ENCODE measurements at places on chromosomes 12 and 14. TPM values are rescaled to one million over a fixed set of nuclear protein-coding genes. Genes with fewer than 3 reads are reported as not detected.

DNA sequence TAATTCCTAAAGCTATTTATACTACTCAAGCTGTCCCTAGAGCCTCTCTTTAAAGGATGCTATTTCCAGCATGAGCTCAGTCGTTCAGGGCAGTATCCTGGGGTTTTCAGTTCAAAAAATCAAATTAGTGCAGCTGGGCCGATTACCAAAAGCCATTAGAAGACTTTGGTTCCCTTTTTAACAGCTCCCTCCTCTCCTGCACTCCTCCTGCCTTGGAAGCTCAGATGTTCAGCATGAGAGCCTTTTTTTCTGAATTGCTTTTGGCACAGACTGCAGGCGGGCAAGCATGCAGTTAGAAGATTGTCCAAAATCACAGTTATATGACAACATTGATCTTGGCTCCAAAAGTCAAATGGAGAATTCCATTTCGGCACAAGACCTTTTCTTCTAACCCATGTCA, 179.6 kb downstream of the SLC35F4 start:
- H3K36me3 ChIP-seq, result no peaks in the 10 kb centered on the region
- no peak overlapping the region for H3K27ac ChIP-seq
- no peaks in the 10 kb centered on the region for H3K27me3 ChIP-seq
- DNase-seq, result no peak
- no peaks in the 10 kb centered on the region for H3K4me1 ChIP-seq

- H3K4me1 ChIP-seq, result peaks cover 17% of the 10 kb centered on the region
- peak overlapping the region; percentile 96 for H3K27ac ChIP-seq
- peak; percentile 83 for DNase-seq
Measured at GRCh38 chr12:57086493-57087009, 2.4 kb upstream of the NAB2 start.

GRCh38 chr14:87811246-87811645, 181.7 kb downstream of the GALC start:
- H3K27ac ChIP-seq, result no peak overlapping the region
- no peak for DNase-seq
- no peak overlapping the region for H3K4me3 ChIP-seq
- H3K4me1 ChIP-seq, result no peaks in the 10 kb centered on the region
- no peaks in the 10 kb centered on the region for H3K27me3 ChIP-seq

GRCh38 chr14:71478542-71478941, 453.7 kb upstream of the RGS6 start:
- H3K36me3 ChIP-seq, result no peaks in the 10 kb centered on the region
- DNase-seq, result no peak
- H3K27me3 ChIP-seq, result no peaks in the 10 kb centered on the region
- H3K4me1 ChIP-seq, result no peaks in the 10 kb centered on the region

- no peak overlapping the region for H3K4me3 ChIP-seq
- H3K27me3 ChIP-seq, result no peaks in the 10 kb centered on the region
Measured at GRCh38 chr14:87351007-87351406, 642.0 kb downstream of the GALC start.

- H3K27ac ChIP-seq, result no peak overlapping the region
- H3K27me3 ChIP-seq, result no peaks in the 10 kb centered on the region
- no peak for DNase-seq
- H3K36me3 ChIP-seq, result no peaks in the 10 kb centered on the region
- no peaks in the 10 kb centered on the region for H3K4me1 ChIP-seq
- H3K4me3 ChIP-seq, result no peak overlapping the region
Measured at GRCh38 chr12:122615780-122616179, 87.4 kb downstream of the HCAR2 start.

DNA sequence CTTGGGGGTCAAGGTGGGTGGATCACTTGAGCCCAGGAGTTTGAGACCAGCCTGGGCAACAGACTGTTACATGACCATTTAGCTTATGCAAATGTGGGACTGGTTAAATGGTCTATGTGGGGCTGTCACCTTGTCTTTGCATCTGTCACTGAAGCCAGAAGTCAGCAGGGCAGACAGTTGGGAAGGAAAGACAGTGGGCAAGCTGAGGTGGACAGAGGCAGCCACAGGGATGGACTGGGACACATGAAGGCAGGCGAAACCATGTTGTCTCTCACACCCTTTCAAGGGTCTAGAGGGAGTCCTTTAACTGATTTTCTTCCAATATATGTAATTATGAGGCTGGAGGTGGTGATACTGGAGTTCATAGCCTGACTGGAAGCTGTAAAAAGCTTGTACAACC, 426.4 kb downstream of the TMEM121 start:
- no peaks in the 10 kb centered on the region for H3K36me3 ChIP-seq
- no peaks in the 10 kb centered on the region for H3K27me3 ChIP-seq
- DNase-seq, result no peak
- H3K4me1 ChIP-seq, result no peaks in the 10 kb centered on the region
- no peak overlapping the region for H3K27ac ChIP-seq

DNA sequence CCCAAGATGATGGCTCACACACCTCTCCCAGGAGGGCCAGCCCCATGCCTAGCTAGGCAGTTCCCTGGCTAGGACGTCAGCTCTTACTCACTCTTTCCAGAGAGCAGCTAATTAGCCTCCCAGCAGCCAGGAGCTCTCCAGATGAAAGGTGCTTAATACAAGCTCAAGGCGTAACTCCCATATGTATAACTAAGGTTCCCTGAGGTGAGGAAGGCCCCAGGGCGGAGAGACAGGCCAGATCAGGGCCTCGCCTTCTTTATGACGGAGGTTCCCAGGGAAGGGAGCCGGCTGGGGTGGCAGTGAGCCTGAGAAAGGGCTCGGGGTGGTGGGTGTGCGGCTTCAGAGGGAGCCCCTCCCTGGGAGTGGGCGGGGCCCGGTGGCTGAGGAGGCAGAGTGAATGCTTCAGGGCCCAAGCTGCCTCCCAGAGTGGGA, 26.4 kb upstream of the ZFP36L1 start:
- DNase-seq, result peak; percentile 75
- peak overlapping the region; percentile 99 for H3K27ac ChIP-seq
- no peaks in the 10 kb centered on the region for H3K36me3 ChIP-seq
- peaks cover 14% of the 10 kb centered on the region for H3K4me1 ChIP-seq

- H3K27me3 ChIP-seq, result no peaks in the 10 kb centered on the region
- DNase-seq, result no peak
- H3K4me1 ChIP-seq, result no peaks in the 10 kb centered on the region
- H3K4me3 ChIP-seq, result no peak overlapping the region
- H3K36me3 ChIP-seq, result no peaks in the 10 kb centered on the region
Measured at GRCh38 chr12:125436686-125437085, 371.5 kb downstream of the AACS start.

GRCh38 chr14:74519316-74520074, 25.9 kb downstream of the ISCA2 start:
- no peak overlapping the region for H3K4me3 ChIP-seq
- no peaks in the 10 kb centered on the region for H3K36me3 ChIP-seq
- H3K4me1 ChIP-seq, result no peaks in the 10 kb centered on the region
- H3K27me3 ChIP-seq, result no peaks in the 10 kb centered on the region
- H3K27ac ChIP-seq, result no peak overlapping the region

TSHR gene
- not detected for total RNA-seq

DNA sequence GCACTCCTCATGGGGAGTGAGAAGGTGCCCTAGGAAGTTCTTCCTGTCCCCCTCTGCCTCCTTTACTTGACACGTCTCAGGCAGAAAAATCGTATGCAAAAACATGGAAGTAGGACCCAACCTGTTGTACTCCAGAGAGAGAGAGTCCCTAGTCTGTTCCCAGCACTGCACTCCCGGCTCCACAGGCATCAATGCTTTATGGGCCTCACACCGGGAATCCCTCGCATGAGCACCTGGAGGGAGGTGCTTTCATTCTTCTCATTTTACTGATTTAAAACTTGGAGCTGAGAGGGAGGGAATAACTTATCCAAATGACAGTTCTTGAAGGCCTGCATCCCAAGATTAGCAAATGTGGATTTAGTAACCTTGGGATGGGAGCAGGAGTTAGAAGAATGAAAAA, 1101.4 kb downstream of the BCL11B start:
- H3K4me3 ChIP-seq, result no peak overlapping the region
- no peaks in the 10 kb centered on the region for H3K4me1 ChIP-seq
- H3K27me3 ChIP-seq, result no peaks in the 10 kb centered on the region
- H3K36me3 ChIP-seq, result no peaks in the 10 kb centered on the region
- no peak for DNase-seq

- H3K27ac ChIP-seq, result no peak overlapping the region
- no peaks in the 10 kb centered on the region for H3K36me3 ChIP-seq
- H3K27me3 ChIP-seq, result no peaks in the 10 kb centered on the region
Measured at GRCh38 chr14:52686176-52686575, 9.2 kb downstream of the ERO1A start.

- no peaks in the 10 kb centered on the region for H3K36me3 ChIP-seq
- no peaks in the 10 kb centered on the region for H3K4me1 ChIP-seq
- no peak for DNase-seq
Measured at GRCh38 chr12:58363971-58364370, 422.6 kb downstream of the ATP23 start.

RXYLT1 gene
- 21.2 TPM for total RNA-seq

SLC38A4 gene
- total RNA-seq, result 1.5 TPM

DNA sequence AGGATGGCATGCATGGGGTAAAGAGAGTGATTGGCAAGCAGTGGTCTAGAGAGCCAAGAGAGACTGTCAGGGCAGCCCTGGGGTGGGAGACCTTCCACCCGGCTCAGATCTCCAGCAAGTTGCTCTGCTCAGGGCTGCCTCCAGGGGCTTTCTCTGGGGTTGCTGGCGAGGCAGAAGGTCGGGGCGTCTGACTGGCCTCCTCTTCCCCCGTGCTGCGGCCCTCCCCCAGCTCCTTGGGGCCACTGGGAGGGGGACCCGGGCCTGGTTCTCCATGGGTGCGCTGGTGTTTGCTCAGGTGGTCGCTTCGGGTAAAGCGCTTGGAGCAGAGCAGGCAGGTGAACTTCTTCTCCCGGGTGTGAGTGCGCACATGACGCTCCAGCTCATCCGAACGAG, 6.6 kb upstream of the AAAS start:
- H3K27ac ChIP-seq, result no peak overlapping the region
- H3K4me3 ChIP-seq, result no peak overlapping the region
- no peaks in the 10 kb centered on the region for H3K4me1 ChIP-seq
- H3K36me3 ChIP-seq, result no peaks in the 10 kb centered on the region
- no peaks in the 10 kb centered on the region for H3K27me3 ChIP-seq
- no peak for DNase-seq

GRCh38 chr12:17062267-17063036, 456.5 kb upstream of the LMO3 start:
- no peak overlapping the region for H3K4me3 ChIP-seq
- no peak overlapping the region for H3K27ac ChIP-seq
- no peak for DNase-seq

NPAS3 gene
- total RNA-seq, result 0.51 TPM

- H3K36me3 ChIP-seq, result no peaks in the 10 kb centered on the region
- H3K4me1 ChIP-seq, result no peaks in the 10 kb centered on the region
- H3K27me3 ChIP-seq, result no peaks in the 10 kb centered on the region
- no peak overlapping the region for H3K27ac ChIP-seq
- DNase-seq, result no peak
Measured at GRCh38 chr14:39395555-39396254, 36.5 kb downstream of the FBXO33 start.

DNA sequence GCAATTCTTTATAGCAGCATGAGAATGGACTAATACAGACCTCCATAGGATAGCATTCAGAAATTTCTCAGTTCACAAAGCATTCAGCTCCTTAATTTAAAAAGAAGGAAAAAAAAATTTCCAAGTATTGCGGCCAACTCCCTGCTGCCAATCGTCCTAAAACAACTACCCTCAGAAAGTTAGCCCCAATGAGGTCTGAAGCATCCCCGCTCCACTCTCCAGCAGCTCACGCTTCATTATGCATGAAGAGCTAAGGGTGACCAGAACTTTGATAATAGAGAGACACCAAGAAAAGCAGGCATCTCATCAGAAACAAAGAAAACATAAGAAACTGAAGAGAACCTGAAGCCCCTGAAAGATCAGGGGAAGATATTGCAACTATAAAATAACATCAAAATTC, 172.8 kb upstream of the NUDT4 start:
- H3K27me3 ChIP-seq, result no peaks in the 10 kb centered on the region
- H3K4me1 ChIP-seq, result no peaks in the 10 kb centered on the region
- no peak overlapping the region for H3K4me3 ChIP-seq
- no peak overlapping the region for H3K27ac ChIP-seq
- H3K36me3 ChIP-seq, result no peaks in the 10 kb centered on the region
- DNase-seq, result no peak

MORN3 gene
- total RNA-seq, result 1.9 TPM

DNA sequence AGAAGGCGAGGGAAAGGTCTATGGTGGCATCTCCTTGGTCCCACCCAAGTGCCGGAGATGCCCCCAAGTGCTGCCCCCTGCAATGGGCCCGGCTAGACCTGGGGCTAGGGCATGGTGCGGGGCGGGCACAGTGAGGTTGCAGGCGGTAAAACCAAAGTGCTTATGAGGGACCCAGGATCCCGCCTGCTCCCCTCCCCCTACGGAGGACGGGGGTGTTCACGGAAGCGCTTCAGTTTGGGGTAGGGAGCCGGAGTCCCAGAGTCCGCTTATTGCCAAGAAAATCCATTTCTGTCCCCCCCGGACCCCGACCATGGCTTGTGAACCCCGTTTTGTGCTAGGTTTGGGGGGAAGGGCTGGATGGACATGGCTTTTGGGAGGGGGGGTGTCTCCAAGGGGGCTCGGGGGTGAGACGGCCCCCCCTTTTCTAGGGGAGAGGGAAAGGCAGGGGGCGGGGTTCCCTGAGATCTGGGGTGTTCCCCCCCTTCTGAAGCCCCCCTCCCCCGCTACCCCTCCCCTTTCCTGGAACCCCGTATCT, 5.4 kb upstream of the GPR84 start:
- peak overlapping the region; percentile 37 for H3K4me3 ChIP-seq
- no peaks in the 10 kb centered on the region for H3K27me3 ChIP-seq
- no peaks in the 10 kb centered on the region for H3K36me3 ChIP-seq
- peak overlapping the region; percentile 65 for H3K27ac ChIP-seq
- DNase-seq, result peak; percentile 57
- H3K4me1 ChIP-seq, result no peaks in the 10 kb centered on the region

DNA sequence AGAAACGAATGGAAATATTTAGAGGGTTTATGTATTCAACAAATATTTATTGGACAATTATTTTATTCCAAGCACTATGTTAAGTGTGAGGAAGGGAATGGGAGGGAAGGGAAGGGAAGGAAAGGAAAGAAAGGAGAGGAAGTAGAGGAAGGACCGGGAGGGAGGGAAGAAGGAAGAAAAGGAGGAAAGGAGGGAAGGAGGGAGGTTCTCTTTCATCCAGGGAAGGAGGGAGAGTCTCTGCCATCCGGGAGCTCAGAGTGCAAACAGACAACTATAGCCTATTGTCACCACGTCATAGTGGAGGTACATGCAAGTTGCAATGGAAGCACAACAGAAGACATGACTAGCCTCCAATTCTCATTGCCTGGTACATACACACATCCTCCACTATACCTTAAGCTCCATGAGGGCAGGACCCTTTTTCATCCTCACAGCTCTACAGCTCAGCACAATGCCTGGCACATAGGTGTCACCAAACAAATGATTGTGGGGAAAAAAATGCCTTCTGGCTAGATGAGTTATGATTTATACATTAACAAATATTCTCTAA, 48.1 kb downstream of the DAD1 start:
- no peak overlapping the region for H3K27ac ChIP-seq
- no peaks in the 10 kb centered on the region for H3K36me3 ChIP-seq
- H3K27me3 ChIP-seq, result no peaks in the 10 kb centered on the region
- H3K4me3 ChIP-seq, result no peak overlapping the region
- H3K4me1 ChIP-seq, result peaks cover 7% of the 10 kb centered on the region
